ENCODE measurements at places on chromosomes 6 and 20.
A peak's percentile ranks its signal among the peaks of the same experiment; 100 is the strongest.

DNA sequence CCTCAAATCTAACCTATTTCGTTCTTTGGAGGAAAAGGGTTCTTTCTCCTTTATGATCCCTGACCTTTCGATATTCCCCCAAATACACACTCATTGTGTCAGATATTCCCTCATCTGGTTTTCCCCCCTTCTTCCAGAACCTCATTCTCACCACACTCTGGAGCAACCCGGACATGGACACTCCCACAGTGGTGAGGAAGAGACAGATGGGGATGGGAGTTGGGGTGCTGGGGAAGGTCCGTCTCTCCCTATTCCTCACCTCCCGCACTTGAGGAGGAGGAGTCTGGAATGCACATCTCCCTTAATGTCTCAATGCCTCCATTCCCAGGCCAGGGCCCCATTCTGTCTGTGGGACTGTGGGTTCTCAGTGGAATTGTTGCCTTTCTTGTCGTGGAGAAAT is 1.3 kb downstream of the SLC39A7 start:
- DNase-seq = no peak

DNA sequence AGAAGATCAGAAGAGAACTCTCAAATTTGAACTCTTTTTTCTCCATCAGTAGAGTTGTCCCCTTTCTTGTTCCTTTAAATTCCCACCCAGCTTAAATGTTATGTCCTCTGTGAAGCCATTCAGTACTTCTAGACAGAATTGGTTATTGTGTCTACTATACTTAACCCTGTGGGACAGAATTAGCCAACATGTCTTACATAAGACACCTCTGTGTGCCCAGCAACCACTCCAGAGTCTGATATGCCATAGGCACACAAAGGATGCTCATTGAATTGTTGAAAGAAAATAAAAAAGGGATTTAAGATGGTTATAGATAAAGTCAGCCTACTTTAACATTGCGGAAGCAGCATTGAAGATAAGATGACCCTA is 77.0 kb upstream of the LTV1 start:
- no peak for DNase-seq

- DNase-seq = no peak
Observed at GRCh38 chr20:62437496-62437895, 10.2 kb upstream of the RBBP8NL start.

DNA sequence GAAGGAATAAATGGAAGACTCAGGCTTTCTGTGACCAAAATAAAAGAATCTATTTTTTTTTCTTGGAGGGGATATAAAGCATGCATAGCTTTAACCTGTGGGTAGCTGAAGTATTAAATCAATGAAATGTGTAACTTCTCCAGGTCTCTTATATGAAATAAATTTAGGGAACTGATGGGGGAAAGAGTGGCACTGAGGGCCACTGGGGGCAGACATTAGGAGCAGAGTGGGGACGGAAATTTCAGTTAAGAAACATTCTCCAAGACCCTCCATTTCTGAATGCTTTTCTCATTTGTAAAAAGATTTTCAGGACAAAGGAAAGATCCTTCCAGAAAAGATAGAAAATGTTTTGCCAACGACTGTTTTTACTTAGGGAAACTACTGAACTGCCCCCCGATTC is 131.0 kb downstream of the GPX5 start:
- no peak for DNase-seq

GRCh38 chr6:39218868-39219567 is 10.3 kb downstream of the KCNK5 start:
- no peak for DNase-seq

DNA sequence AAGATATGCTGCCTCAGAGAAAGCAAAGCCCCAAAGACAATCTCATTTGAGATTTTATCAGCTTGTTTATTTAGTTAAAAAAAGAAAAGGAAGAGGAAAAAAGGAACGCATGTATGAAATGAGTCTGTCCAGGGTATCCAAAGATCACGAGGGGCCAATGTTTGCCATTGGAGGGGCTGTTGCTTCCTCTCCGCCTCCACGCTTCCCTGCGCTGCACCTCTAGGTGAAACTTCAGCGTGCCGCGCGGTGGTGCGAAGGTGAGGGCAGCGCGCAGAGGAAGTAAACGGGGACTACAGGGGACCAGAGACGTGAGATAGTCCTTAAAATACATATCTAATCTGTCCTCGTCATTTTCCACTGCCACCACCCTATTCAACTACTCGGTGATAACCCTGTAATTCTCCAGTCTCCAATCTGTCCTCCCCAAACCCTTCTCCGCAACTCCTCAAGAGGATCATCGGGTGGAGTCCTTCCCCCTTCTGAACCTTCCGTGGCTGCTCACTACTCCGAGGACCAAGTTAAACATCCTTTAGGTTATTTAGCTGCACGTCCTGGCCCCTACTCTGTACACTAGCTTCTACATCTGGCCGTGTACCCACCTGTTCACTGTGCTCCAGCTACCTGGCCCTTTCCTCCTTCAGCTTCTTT is 1.1 kb upstream of the DCBLD1 start:
- DNase-seq = no peak

- DNase-seq = no peak
Observed at GRCh38 chr6:151025076-151025475, 159.6 kb downstream of the MTHFD1L start.

DNA sequence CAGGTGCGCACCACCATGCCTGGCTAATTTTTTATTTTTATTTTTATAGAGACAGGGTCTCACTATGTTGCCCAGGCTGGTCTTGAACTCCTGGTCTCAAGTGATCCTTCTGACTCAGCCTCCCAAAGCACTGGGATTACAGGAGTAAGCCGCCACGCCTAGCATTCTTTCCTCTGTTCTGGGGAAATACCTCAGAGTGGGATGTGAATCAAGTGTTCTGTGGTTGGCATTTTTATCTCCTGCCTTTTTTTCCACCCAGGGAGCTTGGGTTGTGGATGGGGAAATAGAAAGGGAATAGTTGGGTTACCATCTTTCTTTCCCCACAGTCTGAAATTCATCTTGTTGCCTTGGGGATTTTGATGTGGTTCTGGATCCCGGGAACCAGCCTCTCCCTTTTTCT is 24.1 kb downstream of the TFAP2C start:
- no peak for DNase-seq

DNA sequence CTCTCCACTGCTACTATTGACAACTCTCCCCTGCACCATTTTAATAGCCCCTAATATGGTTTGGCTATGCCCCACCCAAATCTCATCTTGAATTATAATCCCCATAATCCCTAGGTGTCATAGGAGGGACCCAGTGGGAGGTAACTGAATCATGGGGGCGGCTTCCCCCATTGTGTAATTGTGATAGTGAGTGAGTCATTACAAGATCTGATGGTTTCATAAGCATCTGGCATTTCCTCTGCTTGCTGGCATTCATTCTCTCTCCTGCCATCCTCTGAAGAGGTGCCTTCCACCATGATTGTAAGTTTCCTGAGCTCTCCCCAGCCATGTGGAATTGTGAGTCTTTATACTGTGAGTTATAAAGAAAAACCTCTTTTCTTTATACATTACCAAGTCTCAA is 74.1 kb upstream of the TCF21 start:
- DNase-seq = peak; percentile 4

DNA sequence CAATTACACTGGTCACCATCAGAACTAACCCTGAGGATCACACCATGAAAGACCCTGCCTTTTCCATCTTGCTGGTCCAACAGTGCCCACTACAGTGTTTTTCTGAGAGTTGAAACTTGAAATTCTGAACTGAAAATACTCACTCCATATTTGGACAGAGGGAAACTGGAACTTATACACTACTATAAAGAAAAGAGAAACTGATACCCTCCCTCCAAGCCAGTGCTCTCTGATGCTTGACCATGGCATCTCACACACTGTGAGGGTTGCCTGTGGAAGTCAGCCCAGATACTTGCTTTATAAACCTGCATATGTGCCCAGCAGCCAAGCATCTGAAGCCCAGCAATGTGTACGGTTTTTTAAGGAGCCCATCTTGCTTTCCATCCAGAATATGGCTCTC is 108.7 kb downstream of the FOXA2 start:
- DNase-seq = no peak

GRCh38 chr6:146587459-146587858 is 11.3 kb upstream of the ADGB start:
- DNase-seq = no peak

GRCh38 chr6:91020744-91021143 is 433.9 kb upstream of the MAP3K7 start:
- no peak for DNase-seq

DNA sequence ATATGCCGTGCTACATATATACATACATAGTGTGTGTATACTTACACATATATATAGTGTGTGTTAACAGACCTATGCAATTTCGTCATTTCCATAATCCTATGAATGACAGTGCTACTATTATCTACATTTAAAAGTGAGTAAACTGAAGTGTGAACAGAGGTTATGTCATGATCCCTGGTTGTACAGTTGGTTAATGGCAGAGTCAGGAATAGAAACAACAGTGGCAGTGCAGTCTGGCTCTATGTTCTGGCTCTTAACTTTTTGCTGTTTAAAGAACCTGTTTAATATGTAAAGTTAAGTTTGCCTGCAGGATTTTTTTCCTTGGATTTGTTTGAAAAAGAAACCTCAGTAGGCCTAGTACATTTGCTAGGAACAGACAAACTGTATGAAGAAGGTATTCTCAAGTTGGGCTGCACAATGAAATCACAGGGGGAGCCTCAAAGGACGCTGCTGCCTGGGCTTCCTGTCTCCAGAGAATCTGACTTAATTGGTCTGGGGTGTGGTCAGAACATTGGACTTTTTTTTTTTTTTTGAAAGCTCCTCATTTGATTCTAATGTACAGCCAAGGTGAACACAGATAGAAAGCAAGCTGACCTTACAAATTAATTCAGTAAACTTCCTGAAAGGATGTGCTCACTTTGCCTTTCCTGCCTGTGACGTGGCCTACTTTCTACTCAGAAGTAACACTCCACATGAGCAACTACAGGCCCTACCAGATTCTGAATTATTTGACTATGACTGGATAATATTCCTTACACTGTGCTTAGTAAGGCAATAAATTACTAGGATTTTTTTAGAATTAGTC is 29.4 kb downstream of the PLCB1 start:
- no peak for DNase-seq

DNA sequence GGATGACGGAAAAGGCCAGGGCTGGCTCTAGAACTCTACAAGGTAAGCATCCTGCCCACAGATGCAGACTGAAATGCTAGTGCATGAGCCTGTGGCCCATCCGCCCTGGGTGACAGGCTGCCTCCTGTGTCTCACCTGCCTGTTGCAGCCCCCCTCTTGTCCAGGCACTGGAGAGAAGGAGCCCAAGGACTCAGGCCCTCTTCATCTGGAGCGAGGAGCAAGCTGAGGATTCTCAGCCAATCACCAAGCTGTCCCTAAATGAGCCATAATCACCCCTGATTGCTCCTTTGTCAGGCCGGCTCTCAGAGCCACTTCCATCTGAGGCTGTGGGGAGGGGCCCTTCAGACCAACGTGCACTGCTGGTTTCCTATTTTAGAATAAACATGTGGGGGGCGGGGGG is 10.0 kb upstream of the SLC32A1 start:
- no peak for DNase-seq

- DNase-seq = no peak
Observed at GRCh38 chr6:113449051-113449450, 408.1 kb upstream of the MARCKS start.

GRCh38 chr20:39259808-39260207 is 297.7 kb downstream of the DHX35 start:
- DNase-seq = no peak

DNA sequence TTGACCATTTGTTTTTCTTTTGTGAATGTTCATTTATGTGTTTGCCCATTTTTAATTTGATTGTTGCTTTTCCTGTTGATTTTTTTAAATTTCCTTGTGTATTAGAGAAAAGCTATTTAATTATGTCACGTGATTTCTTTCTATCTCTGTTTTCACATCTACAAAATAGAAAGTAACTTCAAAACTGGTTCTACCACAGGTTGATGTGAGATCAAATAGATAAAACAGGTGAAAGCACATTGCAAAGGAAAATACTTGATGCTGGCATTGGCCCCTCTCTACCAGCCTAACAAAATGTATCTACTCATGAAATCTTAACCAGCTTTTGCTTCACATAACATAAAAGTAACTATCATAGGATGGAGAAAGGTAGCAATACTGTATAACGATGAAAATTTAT is 129.2 kb downstream of the TMEM242 start:
- DNase-seq = no peak
